ENCODE measurements at places on chromosomes 3 and 15. TPM values are rescaled to one million over a fixed set of nuclear protein-coding genes. Genes with fewer than 3 reads are reported as not detected.

The MRAS gene
- 11.2 TPM for total RNA-seq

The KCNH8 gene
- 2.3 TPM for total RNA-seq

The PRR20G gene
- not detected for total RNA-seq

The GHSR gene
- total RNA-seq, result not detected

The UNC13C gene
- total RNA-seq, result 0.03 TPM

The MORC1 gene
- total RNA-seq, result not detected

The ROBO1 gene
- total RNA-seq, result 169 TPM

The HDC gene
- total RNA-seq, result not detected

The WDR48 gene
- 76.3 TPM for total RNA-seq

The EPB42 gene
- total RNA-seq, result not detected

The PLA2G4E gene
- not detected for total RNA-seq

The RTP1 gene
- total RNA-seq, result 0.43 TPM

The PDZRN3 gene
- 3.4 TPM for total RNA-seq

The TYRO3 gene
- 116 TPM for total RNA-seq

The TBCCD1 gene
- 16.8 TPM for total RNA-seq

The DVL3 gene
- 59.2 TPM for total RNA-seq

The ACP3 gene
- total RNA-seq, result not detected

The GOLGA8R gene
- total RNA-seq, result not detected

The FAM227B gene
- 25.1 TPM for total RNA-seq

The TUSC7 gene
- total RNA-seq, result not detected

The GASK1A gene
- total RNA-seq, result 10.3 TPM

The TM4SF4 gene
- total RNA-seq, result not detected

The FEZF2 gene
- total RNA-seq, result 9.1 TPM

The CASR gene
- total RNA-seq, result not detected

The TMIE gene
- total RNA-seq, result not detected
